ENCODE measurements at places on chromosomes 1 and 21.
A peak's percentile ranks its signal among the peaks of the same experiment; 100 is the strongest.

DNA sequence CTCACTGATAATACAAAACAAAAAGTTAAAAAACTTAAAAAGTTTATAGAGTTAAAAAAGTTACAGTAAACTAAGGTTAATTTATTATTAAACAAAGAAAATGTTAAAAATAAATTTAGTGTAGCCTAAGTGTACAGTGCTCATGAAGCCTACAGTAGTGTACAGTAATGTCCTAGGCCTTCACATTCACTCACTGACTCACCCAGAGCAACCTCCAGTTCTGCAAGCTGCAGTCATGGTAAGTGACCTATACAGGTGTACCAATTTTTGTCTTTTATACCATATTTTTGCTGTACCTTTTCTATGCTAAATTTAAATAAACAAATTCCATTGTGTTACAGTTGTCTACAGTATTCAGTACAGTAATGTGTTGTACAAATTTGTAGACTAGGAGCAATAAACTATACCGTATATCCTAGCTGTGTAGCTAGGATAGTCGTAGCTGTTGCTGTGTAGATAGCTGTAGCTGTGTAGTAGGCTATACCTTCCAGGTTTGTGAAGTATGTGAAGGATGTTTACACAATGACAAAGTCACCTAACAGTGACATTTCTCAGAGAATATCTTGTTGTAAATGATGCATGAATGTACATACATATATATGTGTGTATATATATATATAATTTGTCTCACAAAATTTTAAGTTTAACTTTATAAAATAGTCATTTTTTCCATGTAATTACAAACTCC lies 140.2 kb downstream of the TGFB2 start:
- no peak overlapping the region for H3K4me3 ChIP-seq
- DNase-seq = no peak
- H3K4me1 ChIP-seq = no peaks in the 10 kb centered on the region

GRCh38 chr1:16405441-16405840 lies 31.8 kb downstream of the SPATA21 start:
- no peaks in the 10 kb centered on the region for H3K27me3 ChIP-seq
- H3K4me3 ChIP-seq = no peak overlapping the region
- no peaks in the 10 kb centered on the region for H3K4me1 ChIP-seq
- H3K27ac ChIP-seq = no peak overlapping the region

DNA sequence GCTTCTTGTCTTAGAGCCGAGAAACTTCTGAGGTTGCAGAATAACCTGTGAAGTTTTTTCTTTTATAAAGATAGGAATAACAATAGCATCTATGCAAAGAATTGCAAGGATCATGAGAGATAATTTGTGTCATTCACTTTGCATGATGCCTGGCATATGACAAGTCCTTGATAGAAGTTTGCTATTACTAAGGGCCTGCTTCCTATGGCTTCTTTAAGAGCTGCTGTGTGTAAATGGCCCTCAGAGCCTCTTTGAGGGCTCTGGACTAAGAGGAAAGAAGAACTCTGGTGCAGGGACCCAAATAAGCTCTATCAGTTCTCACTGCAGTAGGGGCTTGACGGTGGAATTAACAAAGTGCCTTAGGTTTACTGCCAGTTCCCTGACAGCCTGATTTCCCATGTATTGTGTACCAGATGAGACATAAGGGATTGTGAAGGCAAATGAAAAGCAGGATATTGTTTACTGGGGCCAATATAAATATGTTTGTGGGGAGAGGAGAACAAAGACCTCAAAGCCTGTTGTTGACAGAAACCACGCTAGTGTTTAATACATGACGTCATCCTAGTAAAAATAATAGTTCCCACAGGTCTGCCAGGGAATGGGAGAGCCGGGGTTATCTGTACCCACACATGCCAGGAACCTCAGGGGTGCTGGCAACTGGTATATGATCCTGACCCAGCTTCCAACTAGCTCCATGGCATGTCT lies 131.2 kb upstream of the UBE2U start:
- DNase-seq = no peak
- no peaks in the 10 kb centered on the region for H3K36me3 ChIP-seq
- peaks cover 3% of the 10 kb centered on the region for H3K4me1 ChIP-seq
- no peak overlapping the region for H3K27ac ChIP-seq
- no peak overlapping the region for H3K4me3 ChIP-seq

DNA sequence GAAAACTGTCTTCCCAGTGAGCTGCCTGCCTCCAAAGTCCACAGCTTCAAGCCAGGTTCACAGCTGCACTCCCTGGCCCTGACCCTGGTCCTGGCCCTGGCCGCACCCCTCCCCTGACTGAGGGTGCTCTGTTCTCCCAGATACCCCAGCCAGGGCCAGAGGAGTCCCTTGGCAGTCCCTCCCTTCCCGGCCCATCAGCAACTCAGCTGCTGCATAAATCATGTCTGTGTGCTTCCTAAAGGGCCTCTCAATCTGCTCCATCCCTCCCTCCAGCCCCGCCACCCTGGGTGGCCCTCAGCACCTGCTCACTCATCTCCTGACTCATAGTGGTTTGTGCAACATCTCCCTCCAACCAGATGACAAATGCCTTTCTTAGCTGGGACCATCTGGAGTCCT lies 24.8 kb upstream of the C1orf174 start:
- peaks cover 5% of the 10 kb centered on the region for H3K4me1 ChIP-seq
- H3K27me3 ChIP-seq = no peaks in the 10 kb centered on the region
- no peaks in the 10 kb centered on the region for H3K36me3 ChIP-seq
- no peak overlapping the region for H3K4me3 ChIP-seq
- no peak for DNase-seq
- H3K27ac ChIP-seq = no peak overlapping the region

DNA sequence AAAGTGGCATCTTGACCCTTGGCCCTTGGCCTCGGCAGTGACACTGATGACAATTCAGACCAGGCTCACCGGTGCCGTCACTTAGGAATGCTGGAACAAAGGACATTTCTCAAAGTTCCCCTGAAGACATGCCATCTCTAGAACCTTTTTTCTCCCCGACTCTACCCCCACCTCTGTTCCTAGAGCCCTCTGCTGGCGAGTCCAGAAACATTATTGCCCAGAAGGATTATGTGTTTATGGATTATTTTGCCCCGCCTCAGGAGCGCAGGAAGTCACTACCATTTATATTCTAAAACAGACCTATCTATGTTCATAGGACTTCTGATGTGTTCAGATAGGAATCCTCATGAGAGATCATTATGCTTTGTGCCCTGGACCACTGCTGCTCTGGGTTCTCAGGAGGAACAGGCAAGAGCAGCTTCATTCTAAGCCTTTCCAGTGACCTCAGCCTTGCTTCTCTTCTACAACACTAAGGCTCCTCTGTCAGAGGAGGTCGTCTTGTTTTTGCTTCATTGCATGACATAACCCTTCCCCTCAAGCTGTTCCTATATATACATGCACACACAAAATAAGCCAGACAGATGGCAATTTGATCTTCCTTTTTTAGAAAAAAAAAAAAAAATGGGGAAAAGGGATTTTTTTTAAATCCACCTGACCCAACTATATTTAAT lies 12.4 kb upstream of the SHISA4 start:
- no peaks in the 10 kb centered on the region for H3K4me1 ChIP-seq

DNA sequence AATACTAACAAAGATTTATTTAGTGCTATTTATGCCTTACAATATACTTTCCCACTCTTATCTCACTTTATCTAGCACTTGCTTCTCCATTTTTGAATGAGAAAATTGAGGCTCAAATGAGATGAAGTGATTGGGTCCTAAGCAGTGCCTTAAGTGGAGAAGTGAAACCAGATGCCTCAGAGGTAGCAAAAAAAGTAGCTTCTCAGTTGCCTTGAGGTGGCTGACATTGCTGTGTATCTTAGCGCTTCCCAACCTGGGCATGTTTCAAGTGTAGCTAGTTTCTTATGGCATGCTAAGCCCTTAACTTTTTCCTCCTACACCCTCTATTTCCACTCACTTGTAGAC lies 390.4 kb downstream of the OMA1 start:
- H3K4me3 ChIP-seq = no peak overlapping the region
- no peaks in the 10 kb centered on the region for H3K27me3 ChIP-seq
- DNase-seq = no peak
- H3K4me1 ChIP-seq = no peaks in the 10 kb centered on the region
- H3K36me3 ChIP-seq = no peaks in the 10 kb centered on the region
- no peak overlapping the region for H3K27ac ChIP-seq

DNA sequence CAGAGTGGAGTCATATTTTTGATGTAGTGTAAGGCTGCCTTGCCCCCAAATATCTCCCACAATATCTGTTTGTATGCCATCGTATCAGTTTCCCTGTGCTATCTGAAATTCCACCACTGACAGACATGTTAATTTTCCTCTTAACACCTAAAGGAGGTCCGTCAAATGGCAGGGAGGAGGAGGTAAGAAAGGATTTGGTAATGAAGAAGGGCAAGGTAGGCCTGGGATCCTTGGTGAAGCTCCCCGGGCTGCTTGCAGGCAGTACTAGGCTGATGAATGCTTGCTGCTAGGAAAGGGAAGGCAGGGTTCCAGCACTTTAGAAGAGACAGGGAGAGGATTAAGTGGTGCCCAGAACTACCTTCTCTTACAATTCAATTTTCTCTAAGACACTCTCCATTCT lies 402.4 kb upstream of the ZP4 start:
- H3K4me3 ChIP-seq = no peak overlapping the region
- DNase-seq = no peak
- no peaks in the 10 kb centered on the region for H3K36me3 ChIP-seq
- no peaks in the 10 kb centered on the region for H3K4me1 ChIP-seq
- no peak overlapping the region for H3K27ac ChIP-seq

- no peak overlapping the region for H3K27ac ChIP-seq
- H3K27me3 ChIP-seq = peaks cover 69% of the 10 kb centered on the region
- H3K4me3 ChIP-seq = no peak overlapping the region
- peaks cover 10% of the 10 kb centered on the region for H3K4me1 ChIP-seq
- H3K36me3 ChIP-seq = no peaks in the 10 kb centered on the region
- no peak for DNase-seq
Measured at GRCh38 chr1:38814984-38815464, 44.5 kb downstream of the RRAGC start.

DNA sequence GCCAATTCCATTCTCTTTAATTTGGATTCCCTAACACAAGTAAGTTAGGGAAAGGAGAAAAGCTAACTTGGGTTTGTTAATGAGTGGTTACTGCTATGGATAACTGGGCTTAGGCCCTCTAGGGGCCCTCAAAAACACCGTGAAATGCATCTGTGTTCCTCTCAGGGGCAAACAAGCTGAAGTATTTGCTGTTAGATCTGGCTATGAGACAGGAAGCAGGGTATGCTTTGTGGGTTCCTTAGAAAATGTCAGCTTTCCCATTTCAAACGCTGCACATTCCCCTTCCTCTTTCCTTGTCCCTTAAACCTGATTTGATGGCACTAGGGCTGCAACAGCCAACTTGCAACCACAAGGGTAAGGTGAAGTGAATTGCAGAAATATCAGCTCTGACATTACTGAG lies 5.7 kb upstream of the CAP1 start:
- peaks cover 3% of the 10 kb centered on the region for H3K27me3 ChIP-seq
- no peak for DNase-seq
- H3K36me3 ChIP-seq = peaks cover 9% of the 10 kb centered on the region
- peak overlapping the region; percentile 38 for H3K27ac ChIP-seq
- H3K4me1 ChIP-seq = peaks cover 45% of the 10 kb centered on the region

DNA sequence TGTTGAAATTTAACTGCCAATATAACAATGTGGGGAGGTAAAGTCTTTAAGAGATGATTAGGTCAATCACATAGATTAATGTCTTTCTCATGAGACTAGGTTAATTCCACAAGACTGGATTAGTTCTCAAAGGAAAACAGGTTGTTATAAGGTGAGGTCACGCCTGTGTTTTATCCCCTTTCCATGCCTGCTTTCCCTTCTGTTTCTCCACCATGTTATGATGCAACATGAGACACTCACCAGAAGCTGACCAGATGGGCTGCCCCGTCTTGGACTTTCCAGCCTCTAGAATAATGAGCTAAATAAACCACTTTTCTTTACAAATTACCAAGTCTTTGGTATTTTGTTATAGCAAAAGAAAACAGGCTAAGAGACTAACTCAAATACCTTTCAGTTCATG lies 70.8 kb downstream of the DDAH1 start:
- no peaks in the 10 kb centered on the region for H3K4me1 ChIP-seq
- H3K4me3 ChIP-seq = no peak overlapping the region
- no peak for DNase-seq

DNA sequence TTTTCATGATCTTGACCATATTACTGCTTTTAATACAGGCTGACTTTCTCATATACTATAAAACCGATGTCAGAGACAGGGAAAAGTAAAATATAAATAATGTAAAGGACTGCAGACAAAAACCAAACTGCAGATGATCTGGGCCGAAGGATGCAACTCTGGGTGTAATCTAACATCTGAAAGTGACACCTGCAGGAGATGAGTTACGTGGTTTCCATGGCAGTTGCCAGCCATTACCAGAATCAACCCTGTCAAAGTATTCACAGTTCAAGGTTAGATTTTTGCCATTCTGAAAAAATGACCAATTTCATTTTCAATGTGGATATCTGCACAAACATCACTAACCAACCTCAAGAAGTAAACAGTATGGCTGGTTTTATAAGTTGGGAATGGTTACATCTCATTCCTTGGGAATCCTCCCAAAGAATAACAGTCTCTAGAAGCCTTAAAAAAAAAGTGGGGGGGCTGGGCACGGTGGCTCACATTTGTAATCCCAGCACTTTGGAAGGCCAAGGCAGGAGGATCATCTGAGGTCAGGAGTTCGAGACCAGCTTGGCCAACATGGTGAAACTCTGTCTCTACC lies 27.7 kb downstream of the DNAJC11 start:
- no peak for DNase-seq
- no peak overlapping the region for H3K27ac ChIP-seq
- no peak overlapping the region for H3K4me3 ChIP-seq
- H3K4me1 ChIP-seq = no peaks in the 10 kb centered on the region

GRCh38 chr21:42722153-42722552 lies 68.7 kb downstream of the PDE9A start:
- DNase-seq = no peak
- no peak overlapping the region for H3K4me3 ChIP-seq
- peaks cover 2% of the 10 kb centered on the region for H3K36me3 ChIP-seq
- H3K27ac ChIP-seq = no peak overlapping the region

GRCh38 chr21:26471099-26471471 lies 102.0 kb downstream of the CYYR1 start:
- DNase-seq = no peak
- H3K27ac ChIP-seq = no peak overlapping the region
- H3K27me3 ChIP-seq = no peaks in the 10 kb centered on the region
- H3K36me3 ChIP-seq = no peaks in the 10 kb centered on the region

GRCh38 chr1:90161625-90162024 lies 166.7 kb downstream of the ZNF326 start:
- DNase-seq = no peak
- H3K36me3 ChIP-seq = no peaks in the 10 kb centered on the region
- no peak overlapping the region for H3K4me3 ChIP-seq
- H3K4me1 ChIP-seq = no peaks in the 10 kb centered on the region
- no peaks in the 10 kb centered on the region for H3K27me3 ChIP-seq

DNA sequence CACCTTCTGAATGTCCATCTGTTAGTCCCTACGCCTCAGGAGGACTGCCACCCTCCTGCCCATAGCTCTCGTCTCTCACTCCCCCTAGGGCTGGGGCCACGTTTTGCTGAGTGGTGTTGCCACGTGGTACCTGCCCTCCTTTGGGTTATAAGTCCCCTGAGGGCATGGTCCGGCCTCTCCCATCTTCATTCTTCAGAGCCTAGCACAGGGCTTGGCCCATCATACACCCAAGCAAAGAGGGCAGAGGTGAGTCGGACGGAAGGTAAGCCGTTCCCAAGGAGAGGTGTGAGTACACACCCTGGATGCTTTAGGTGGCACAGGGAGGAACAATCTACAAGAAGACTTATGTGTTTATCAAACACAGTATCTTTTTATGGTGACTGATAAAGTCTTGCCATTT lies 10.9 kb downstream of the PADI2 start:
- no peaks in the 10 kb centered on the region for H3K36me3 ChIP-seq
- H3K27ac ChIP-seq = no peak overlapping the region
- H3K27me3 ChIP-seq = peaks cover 2% of the 10 kb centered on the region
- no peaks in the 10 kb centered on the region for H3K4me1 ChIP-seq
- no peak for DNase-seq

Measured in activated T-helper 2 cell treated with anti-CD3 and anti-CD28 coated beads, Interferon-gamma antibody, Interleukin-2, Interleukin-4, amounts not matched to agents 10 μg/mL and 5 μg/mL and 100 μg/mL, durations not matched to agents 14 hours and 24 hours and 36 hours (primary cell).